Mucosa of gallbladder (tissue), 1 donor: ENCODE measurements at places on chromosomes 5 and 9. TPM values are rescaled to one million over a fixed set of nuclear protein-coding genes. Genes with fewer than 3 reads are reported as not detected.

DNA sequence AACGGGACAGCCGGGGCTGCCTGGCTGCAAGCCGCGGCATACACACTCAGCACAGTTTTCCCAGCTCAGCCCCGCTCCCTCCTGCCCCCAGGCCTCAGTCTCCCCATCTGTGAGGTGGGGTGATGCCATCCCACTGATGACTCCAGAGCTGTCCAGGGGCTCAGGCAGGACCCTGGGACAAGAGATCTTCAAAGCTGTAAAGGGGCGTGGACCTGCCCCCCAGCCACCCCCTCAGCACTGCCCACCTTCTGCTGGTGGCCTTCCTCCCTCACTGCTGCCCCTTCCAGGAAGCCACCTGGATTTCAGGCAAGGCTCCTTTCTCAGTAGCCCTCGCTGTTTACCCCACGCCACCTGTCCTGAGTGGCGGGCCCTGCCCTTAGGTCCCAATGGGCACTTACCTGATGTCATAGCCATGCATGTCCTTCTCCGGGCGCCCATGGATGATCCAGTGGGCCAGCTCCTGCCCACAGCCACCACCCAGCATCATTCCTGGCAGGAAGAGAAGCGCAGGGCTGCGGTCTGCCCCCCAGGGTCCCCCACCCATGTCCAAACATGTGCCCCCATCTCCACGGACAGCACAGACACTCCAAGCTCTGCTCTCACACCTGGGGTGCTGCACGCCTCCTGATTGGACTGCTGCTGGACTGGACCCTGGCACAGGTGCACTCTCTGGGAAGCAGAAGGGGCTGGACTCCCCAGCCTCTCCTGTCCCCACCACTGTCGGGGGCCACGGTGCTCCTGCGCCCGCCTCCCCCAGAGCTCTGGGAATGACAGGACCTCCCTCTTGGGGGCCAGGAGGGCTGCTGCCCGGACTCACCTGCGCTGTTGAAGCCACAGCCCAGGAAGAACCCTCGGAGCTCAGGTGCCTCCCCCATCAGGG, 25.7 kb downstream of the SARDH start:
- no peak for DNase-seq

DNA sequence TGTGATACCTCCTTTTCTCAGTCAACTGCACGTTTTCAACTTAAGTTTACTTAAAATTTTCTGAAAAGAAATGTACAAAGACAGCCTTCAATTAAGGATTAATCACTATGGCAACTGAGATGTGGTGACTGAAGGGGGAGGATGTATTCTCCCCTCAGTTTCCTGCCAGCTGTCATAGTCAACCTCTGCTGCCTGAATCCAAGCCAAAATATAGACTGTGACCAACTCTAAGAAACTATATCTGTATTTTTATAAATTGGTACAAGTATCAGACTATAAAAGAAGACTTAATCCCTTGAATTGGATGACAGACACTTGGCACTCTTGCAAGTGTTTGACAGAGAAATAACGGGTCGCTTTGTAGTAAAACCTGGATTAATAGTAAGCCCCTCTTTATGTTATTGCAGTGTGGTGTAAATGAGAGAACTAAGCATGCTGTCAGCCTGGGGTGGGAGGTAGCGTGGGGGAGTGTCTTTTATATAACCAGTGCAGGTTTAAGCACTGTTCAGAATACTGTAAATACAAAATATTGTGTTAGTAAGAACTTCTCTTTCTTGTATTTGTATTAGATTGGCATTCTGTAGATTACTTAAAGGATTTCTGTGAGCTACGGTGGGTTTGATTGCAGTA, 106.4 kb downstream of the ERCC6L2 start:
- no peak for DNase-seq

DNA sequence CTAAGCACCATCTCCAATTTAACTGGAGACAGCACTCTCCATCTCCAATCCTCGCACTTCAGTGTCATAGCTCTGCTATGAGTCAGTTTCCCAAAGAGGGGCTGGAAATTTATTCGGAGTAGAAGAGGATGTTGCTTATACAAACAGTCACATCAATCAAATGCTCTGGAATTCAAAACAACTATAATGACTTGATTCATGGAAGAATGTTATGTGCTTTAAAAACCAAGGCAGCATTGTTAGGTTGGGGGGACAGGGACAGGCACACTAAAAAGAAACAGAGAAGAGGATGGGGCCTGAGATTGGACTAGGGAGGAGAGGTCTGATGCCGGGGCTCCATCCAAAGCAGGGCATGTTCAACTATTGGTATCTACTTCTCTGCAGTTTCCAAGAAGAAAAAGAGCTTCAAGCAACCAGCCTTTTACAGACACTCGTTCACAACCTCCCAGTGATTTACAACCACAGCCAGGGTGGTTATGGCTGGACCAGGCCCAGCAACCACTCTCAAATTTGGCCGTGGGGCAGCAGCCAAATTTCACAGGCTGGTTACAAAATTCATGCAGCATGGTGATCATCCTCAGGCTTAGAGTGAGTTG, 117.5 kb upstream of the ZNF366 start:
- no peak for DNase-seq

- no peak for DNase-seq
These were observed 30.9 kb upstream of the DAB2 start for GRCh38 chr5:39455645-39456044.

GRCh38 chr5:123151227-123151909, 62.3 kb downstream of the PRDM6 start:
- no peak for DNase-seq

DNA sequence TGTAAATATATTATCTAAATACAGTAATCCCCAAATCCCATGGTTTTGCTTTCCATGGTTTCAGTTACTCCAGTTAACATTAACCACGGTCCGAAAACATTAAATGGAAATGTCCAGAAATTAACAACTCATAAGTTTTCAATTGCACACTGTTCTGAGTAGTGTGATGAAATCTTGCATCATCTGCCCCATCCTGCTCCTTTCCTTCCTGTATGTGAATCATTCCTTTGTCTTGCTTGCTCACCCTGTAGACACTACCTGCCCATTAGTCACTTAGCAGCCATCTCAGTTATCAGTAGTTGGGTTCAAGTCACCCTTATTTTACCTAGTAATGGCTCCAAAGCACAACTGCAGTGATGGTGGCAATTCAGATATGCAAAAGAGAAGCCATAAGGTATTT, 1568.5 kb upstream of the WWC1 start:
- DNase-seq: no peak

- DNase-seq: no peak
These were observed 540.5 kb downstream of the CTNND2 start for GRCh38 chr5:11363631-11364178.

- DNase-seq: no peak
These were observed 1121.6 kb downstream of the MAT2B start for GRCh38 chr5:164627021-164627420.

DNA sequence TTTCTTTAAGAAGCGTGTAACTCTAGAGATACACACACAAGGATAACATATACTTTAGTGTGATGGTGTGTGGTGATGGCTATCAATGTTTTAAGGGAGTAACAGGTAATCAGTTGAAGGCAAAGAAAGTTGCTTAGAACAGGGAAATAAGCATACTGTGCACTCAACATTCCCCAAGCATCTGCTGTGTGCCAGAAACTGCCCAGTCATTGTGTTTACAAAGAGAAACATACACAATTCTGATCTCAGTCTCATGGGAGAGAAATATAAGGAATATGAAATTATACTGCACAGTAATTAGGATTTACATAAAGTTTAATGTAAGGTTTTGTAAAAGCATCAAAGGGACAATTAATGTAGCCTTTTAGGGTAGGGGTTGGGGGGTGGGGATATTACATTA, 224.1 kb upstream of the TYRP1 start:
- no peak for DNase-seq

- no peak for DNase-seq
These were observed 85.0 kb downstream of the LURAP1L start for GRCh38 chr9:12859704-12860251.

DNA sequence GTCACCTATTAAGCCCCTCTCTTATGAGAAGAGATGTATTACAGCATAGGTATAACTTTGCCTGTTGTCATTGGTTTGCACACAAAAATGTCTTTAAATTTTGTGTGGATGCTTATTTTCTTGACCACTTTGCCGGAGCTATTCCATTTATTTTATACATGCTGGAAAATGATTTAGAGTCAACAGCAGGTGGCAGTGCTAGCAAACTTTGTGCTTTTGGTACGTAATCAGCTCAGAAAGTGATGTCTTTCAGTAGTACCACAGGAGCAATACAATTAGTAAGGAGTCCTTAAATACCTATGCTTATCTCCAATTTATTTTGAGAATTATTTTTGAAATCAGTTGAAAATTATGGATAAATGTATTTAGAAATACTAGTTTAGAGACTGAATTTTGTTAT, 19.8 kb upstream of the NUDT12 start:
- no peak for DNase-seq

GRCh38 chr9:21565155-21565554, 83.0 kb upstream of the IFNE start:
- DNase-seq: no peak

The DNAH5 gene
- 1.8 TPM for total RNA-seq

The AFAP1L1 gene
- 8.7 TPM for total RNA-seq

The CSF1R gene
- total RNA-seq: 91.9 TPM

The SPATA6L gene
- 25.0 TPM for total RNA-seq

The CCNJL gene
- 1.3 TPM for total RNA-seq

The LCN2 gene
- total RNA-seq: 85.5 TPM

The DPM2 gene
- 36.6 TPM for total RNA-seq

The SLC4A9 gene
- total RNA-seq: 0.86 TPM
